ENCODE measurements at places on chromosomes 2 and 18.

DNA sequence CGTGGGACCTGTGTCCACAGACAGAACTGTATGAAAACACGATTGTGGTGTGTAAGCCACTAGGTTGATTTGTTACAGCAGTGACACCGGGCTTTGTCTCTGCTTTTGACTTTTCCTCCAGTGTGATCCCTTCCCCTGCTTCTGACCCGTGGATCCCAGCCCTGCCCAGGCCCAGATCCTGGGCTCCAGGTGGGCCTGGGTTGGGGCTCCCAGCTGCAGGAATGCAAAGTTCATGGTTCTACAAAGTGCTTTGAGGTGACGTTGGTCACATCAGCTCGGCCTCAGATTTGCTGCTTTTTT, 26.8 kb downstream of the HPCAL1 start:
- no peak for DNase-seq

DNA sequence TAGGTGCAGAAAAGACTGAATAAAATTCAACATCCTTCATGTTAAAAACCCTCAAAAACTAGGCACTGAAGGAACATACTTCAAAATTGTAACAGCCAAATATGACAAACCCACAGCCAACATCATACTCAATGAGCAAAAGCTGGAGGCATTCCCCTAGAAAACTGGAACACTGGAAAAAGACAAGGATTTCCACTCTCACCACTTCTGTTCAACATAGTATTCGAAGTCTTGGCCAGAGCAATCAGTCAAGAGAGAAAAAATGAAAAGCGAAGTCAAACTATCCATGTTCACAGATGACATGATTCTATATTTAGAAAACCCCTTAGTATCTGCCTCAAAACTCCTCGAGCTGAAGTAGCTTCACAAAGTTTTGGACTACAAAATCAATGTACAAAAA, 282.3 kb downstream of the PID1 start:
- no peak for DNase-seq

DNA sequence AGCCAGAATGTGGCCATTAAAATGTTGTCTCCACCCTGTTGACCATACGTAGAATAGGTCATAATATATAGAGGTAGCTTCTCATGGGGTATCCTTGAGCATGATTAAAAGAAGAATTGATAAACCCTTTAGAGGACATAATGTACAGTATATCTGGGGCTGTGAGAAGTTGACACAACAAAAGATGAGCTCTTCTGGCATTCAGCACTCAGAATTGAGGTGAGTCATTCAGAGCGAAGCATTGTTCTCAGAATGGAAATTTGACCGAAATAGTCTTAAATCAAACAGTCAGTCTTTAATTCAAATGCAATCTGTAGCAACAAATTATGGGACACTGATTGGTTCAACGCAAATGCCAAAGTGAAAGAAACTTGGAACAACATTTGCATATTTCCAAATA, 47.3 kb downstream of the CTAGE1 start:
- DNase-seq: no peak

DNA sequence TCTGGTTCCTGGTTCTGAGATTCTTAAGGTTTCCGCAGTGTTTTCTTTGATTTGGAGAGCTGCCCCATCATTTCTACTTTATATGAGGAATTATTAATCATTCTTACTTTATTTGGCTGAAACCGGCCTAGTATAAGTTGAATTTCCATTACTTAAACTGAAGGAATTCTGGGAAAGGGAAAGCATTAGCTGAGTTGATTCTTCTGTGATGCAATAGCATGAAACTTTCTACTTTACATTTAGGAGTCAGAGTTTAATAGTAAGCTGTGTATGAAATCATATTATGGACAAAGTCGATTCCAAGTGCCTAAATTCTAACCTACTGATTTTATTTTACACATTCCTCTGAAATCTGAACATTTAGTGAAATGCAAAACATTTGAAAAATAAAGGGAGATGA, 1269.7 kb upstream of the ZEB2 start:
- DNase-seq: no peak

DNA sequence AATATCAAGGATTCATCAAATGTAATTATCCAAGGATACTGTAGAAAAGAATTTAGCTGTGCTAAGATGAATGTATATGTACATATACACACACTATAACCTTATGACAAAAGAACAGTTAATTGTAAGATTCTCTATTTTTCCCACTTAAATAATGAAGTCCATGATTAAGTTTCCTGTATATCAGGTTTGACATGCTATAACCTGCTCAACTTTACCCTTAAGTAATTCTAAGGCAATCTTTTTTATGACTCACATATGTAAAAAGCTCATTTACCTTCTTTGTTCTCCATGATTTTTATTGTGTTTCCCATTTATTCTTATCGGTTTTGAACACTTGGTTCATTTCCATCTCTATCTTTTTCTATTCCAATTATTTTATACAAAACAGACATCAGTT, 1213.1 kb upstream of the SLC39A10 start:
- DNase-seq: no peak

DNA sequence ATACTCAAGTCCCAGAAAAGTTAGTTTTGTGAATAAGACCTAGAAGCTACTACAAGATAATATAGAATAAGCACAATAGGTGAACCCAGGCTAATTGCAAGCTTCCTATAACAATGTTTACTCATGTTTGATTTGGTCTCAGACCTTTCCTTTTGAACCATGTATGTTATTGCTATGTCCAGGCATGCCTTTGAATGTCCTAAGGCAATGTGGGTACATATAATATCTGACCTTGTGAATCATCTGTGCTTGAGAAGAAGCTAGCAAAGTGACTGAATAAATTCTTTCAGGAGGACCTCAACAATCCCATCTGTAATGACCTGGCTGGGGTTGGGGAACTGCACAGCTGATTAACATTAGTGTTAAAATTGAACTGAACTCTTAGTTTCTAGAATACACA, 1285.9 kb upstream of the CELF4 start:
- no peak for DNase-seq

DNA sequence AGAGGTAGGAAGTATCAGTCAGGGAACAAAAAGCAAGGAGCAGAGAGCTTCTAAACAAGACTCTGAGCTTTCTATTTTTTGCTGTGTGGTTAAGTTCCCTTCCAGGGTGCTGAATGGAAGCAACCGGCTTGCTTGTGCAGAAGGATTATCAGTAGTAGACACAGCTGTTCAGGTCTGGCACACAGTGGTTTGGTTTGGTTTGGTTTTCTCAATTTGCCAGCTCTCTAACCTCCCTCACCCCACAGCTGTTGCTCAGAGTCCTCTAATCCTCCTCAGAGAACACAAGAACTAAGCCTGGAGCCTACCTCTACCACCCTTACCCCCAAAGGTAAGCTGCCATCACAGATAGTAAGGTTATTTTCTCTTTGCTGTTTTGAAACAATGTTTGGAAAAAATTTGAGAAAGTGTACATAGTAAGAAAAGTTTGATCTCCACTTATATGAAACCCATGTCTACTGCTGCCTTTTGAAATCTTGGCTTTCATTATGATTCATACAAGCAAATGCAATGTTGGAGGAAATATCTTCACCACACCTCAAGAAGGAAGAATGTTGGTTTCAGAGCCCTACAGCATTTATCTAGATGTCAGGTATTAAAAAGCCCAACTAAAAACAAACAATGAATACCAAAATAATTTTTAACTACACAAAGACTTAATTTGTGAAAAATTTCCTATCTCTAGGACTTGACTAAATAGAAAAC, 255.3 kb downstream of the NR4A2 start:
- no peak for DNase-seq

- no peak for DNase-seq
Measured at GRCh38 chr2:161905389-161906046, 168.5 kb downstream of the DPP4 start.

DNA sequence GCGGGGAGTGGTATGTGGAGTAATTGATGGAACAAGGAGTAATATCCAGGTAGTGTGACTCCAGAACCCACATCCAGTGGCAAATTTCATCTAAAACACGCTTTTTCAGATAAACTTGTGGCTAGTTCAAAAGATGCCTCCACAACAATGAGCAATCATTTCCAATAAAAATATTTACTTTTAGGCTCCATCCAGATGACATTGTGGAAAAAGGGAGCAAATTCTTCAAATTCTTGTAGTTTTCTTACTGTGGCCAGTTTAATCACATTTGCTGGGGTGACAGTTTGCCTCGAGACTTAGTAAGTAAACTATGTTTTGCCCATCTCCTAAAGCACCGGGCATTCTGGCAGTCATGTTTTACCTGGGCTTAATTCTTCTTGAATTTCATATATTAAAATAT, 243.6 kb downstream of the IRS1 start:
- DNase-seq: no peak

- DNase-seq: no peak
Measured at GRCh38 chr2:197195518-197195917, 115.1 kb downstream of the ANKRD44 start.

GRCh38 chr2:178635897-178636296, 155.6 kb downstream of the PLEKHA3 start:
- DNase-seq: no peak

- peak; percentile 41 for DNase-seq
Measured at GRCh38 chr2:3377279-3377611, 373 bp downstream of the EIPR1 start.

- DNase-seq: no peak
Measured at GRCh38 chr2:200373231-200373630, 66.7 kb downstream of the SPATS2L start.

- DNase-seq: no peak
Measured at GRCh38 chr18:60406721-60407120, 34.1 kb upstream of the MC4R start.

DNA sequence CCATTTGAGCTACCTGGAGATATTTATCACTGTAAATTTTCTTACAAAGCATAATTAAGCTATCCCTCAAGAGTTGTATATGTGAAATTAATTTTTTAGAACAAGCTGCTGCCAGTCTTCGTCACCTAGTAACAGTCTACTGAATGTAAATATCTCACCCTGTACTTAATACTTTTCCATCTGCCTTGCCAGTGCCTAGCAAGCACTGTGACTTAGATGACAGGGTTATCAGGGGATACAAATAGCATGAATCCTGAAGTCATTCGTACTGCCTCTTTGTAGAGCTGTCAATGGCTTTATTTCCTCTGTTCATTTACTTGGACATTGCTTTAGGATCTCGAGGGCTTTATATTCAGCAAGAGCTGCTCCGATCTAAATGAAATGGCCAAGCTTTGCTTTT, 763.6 kb downstream of the ADCYAP1 start:
- no peak for DNase-seq

DNA sequence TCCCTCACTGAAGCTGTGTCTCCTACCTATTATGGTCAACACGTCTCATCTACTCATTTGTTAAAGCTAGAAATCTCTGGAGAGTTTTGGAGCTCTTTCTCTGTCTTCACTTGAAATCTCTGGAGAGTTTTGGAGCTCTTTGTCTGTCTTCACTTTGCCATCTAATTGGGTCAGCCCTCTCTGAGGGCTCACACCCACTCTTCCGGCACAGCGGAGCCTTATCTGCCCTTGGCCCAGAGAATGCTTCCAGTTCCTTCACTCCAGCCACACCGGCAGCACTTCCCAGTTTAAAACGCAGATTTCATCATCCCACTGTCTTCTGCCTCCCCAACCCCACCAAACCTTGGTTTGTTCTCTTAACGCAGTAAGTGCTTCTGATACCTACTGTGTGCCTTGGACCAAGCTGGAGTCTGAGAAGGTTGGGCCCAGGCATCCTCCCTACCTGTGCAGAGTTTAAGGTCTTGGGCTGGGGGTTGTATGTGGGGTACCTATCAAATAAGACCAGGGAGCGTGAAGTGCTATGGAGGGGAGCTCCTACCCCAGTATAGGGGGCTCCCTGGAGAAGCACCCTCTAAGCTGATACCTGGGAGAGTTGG, 5.0 kb downstream of the HPCAL1 start:
- DNase-seq: no peak

GRCh38 chr2:120820263-120820952, 84.7 kb downstream of the GLI2 start:
- no peak for DNase-seq

DNA sequence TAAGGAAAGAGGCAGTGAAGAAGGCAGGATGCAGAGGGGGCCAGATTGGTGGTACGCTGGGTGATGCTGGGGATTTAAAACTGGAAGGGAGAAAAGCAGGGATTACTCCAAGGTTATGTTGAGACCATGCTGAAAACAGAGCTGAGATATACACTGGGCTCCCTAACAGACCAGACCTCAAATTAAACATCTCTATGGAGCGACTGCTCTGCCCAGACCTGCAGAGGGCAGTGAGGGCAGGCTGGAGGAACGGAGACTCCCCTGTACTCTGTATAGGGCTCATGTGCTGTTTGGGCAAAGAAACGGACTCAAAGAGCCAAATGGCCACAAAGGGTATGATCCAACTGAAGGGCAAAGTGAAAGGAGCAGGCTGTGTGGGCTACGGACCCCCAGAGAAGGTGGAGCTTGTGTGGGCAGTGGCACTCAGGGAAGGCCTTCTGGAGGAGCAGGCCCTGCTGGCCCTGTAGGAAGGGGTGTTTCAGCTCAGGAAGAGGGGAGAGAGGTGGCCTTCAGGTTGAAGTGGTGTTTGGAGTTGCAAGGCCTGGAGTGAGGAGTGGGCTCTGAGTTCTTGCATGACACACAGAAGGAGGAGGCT, 4.8 kb upstream of the CELF4 start:
- no peak for DNase-seq

GRCh38 chr2:240968731-240969624, 29.4 kb upstream of the SNED1 start:
- DNase-seq: no peak

DNA sequence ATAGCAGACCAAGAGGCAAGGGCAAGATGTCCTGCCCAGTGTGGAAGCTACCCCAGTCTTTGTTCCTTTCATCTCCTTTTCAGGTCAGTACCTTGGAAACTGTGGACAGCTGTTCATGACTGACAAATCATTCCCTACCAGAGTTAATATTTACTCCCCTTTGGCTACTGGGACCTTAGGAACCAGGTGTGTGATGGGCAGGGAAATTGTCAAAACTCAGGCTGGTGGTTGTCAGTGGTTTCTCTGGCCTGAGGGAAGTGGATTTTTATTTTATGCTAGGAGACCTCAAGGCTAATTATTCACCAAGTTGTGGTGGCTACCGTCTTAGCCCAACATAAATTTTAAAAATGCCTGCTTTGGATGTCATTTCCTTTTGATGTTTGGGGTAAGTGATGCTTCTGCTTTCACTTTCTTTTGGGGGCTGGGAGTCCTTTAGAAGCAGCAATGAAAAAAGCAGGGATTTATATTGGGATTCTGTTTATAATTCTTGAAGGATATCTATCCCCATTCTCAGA, 119.3 kb downstream of the SETBP1 start:
- DNase-seq: no peak

DNA sequence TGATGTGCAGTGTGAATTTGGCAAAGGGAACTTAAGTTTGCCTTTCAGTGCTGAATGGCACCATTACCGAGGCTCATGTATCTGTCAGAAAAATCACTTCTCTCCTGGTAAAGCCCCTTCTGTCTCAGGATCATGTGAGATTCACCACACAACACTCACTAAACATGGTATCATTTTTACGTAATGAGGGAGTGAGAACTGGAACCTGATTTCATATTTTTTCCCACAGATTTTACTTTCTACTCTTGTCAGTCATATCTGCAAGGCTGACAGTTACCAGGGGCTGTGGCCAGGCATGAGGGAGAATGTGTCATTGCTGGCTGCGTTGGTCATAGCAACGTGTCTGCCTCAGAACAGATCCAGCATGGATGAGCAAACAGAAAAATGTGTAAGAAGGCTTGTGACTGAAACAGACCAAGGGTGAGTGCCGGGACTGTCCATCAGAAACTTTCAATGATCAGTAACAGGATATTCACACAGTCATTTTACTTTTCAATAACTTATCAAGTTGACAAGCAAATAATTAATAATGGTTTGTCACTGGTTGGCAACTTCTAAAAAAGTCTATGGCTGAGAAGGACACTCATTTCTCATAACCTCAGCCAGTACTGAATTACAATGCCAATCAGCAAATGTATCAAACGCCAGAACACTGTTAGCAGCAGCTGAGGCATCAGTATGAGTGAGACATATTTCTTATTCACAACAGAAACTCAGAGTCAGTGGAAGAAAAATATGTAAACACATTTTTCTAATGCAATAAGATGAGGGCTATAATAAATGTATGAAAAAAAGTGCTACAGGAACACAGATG, 100.5 kb downstream of the CDC42EP3 start:
- DNase-seq: no peak
